ENCODE measurements at places on chromosomes 7 and 10.
A peak's percentile ranks its signal among the peaks of the same experiment; 100 is the strongest.

DNA sequence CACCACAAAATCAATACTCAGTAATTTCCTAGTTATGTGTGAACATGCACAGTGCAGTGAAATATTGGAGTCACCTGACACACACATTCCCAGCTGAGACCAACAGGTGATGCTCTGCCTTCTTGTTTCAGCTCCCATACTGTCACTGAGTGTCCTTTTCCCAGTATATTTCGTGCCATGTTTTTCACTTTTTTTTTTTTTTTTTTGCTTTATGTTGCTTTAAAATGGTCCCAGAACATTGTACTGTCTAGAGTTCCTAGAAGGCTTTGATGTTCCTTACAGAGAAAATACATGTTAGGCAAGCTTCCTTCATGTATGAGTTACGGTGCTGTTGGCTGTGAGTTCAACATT lies 45.6 kb downstream of the ELAPOR2 start:
- DNase-seq, result no peak

- no peak for DNase-seq
Observed at GRCh38 chr10:113060201-113061053, 110.4 kb downstream of the TCF7L2 start.

GRCh38 chr7:100691676-100692577 lies 2.1 kb downstream of the GIGYF1 start:
- DNase-seq, result no peak

DNA sequence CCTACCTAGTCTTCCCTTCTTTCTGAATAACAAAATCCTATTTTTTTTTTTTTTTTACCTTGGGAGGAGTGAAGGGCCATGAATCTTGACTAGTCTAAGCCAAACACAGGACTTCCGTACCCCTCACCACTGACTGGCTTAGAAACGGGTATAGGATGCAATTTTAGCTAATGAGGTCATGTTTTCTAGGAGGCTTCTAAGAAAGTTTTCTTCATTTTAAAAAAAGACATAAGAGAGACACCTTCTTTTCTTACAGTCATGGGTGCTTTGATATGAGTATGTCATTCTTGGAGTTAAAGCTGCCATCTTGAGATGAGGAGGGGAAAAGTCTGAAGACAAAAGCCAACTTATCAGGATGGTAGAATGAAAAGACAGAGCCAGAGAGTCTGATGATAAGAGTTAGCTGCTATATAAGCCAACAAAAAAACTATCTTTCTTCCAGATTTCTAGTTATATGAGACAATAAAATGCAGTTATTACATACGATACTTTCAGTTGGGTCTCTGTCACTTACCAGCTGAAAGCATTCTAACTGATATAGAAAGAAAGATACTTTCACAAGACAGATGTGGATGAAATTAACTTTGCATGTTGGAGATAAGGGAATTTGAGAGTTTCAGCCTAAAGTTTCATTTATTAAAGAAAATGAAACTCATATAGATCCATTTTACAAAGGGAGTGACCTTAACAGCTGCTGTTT lies 34.0 kb downstream of the ZNF438 start:
- DNase-seq, result no peak

DNA sequence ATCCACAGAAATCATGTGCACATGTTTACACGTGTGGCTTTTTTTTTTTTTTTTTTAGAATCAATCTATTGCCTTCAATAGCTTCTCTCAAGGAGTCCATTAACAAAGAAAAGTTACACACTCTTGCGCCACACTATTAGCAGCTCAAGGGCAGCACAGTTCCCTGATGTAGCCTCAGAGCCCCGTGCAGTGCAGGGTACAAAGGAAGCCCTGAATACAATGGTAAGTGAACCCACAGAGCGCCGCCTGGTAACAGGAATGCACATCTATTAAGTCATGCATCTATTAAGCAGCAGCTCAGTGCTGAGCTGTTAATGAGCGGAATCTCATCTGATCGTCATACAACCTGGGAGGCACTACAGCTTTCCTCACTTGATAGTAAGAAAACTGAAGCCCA lies 113.7 kb upstream of the PDLIM1 start:
- DNase-seq, result no peak

DNA sequence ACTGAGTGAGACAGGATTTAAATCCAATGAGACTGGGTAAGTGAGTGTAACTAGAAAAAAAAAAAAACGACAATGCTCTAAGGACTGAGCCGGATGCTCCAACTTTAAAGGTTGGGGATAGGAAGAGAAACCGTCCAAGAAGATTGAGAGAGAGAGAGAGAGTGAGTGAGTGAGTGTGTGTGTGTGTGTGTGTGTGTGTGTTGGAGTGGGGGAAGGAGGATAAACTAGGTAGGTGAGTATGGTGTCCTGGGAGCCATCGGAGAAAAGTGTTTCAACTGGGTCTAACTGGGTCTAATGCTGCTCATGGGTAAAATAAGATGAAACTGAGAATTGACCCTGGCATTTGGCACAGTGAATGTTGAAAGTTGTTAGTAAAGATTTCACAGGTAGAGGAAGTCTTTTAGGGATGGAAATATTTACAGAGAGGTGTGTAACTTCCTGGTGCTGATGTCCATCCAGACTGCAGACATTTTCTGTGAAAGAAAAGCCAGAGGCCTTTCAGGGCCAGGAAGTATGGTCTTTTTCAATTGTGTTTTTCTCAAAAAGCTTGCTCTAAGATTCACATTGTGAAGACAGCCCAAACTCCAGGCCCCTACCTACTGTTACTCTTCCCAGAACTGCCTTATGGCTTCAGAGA lies 14.2 kb downstream of the ENTPD1 start:
- no peak for DNase-seq

DNA sequence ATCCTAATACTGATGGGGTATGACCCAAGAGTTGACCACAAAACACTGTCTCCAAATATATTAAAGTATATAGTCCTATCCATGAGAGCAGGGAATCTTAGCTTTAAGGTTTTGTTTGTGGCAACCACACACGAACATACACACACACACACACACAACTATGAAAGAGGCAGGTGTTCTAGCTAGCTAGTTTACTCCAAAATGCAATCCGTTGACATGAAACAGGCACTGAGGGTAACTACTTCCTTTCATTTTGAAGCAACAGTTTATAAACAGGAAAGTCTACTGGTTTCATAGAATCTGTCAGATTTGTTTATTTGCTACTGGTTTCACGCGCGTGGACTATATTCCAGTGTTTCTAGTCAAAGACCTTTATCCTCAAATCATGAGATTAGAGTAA lies 14.8 kb downstream of the HTR5A start:
- no peak for DNase-seq

DNA sequence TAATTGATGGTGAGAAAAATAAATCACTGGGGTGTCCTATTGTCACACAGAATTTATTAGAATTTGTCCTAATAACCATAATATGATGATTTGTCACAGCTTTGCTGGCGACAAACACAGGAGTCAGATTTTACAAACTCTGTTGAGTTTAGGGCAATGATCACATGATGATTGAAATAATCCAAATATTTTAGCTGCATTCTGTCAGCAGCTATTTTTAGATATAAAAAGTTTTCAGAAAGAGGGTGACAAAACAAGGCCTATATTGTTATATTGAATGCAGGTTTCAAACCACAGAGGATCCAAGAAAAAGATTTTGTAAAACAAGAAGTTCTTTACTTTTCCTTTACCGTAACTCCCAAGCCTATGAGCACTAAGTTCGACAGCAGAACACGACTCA lies 178.8 kb downstream of the ADAM12 start:
- no peak for DNase-seq

- DNase-seq, result peak; percentile 28
Observed at GRCh38 chr10:112687647-112688046, 240.6 kb downstream of the VTI1A start.

- no peak for DNase-seq
Observed at GRCh38 chr10:91287912-91288311, 67.4 kb downstream of the PCGF5 start.

GRCh38 chr10:125118011-125118611 lies 42.3 kb downstream of the CTBP2 start:
- DNase-seq, result no peak

DNA sequence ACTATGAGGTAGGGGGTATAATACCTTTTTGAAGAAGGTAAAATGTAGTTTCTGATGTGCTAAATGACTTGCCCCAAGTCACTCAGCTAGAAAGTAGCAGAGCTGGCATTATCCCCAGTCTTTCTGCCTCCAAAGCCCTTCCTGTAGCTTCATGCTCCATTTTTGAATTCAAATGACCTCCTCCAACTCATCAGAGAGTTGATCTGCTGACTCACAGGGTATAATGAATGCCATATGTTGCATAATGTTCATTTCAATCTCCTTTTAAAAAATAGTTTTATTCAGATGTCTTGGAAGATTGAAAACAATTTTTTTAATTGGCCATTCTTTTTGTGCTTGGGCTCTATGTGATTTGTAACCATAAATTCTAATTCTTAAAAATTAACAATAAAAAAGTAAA lies 272.8 kb upstream of the IMMP2L start:
- peak; percentile 83 for DNase-seq

GRCh38 chr7:7918736-7919448 lies 49.7 kb upstream of the GLCCI1 start:
- DNase-seq, result no peak

DNA sequence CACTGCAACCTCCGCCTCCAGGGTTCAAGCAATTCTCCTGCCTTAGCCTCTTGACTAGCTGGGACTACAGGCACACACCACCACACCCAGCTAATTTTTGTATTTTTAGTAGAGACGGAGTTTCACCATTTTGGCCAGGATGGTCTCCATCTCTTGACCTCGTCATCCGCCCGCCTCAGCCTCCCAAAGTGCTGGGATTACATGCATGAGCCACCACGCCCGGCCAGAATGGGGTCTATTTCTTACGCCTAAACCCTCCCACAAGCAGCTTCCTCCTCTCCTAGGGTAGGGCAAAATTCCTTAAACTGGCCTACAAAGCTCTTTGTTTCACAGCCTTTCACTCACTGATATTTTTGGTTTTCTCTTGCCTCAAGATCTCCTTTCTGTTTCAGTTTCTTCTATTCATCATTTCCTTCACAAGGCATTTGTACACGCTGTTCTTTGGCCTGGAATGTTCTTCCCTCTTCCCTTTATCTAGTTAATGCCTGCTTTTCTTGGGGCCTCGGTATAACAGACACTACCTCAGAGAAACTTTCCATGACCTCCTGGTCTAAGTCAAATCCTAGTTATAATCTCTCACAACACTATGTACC lies 6.7 kb downstream of the CPEB3 start:
- no peak for DNase-seq

DNA sequence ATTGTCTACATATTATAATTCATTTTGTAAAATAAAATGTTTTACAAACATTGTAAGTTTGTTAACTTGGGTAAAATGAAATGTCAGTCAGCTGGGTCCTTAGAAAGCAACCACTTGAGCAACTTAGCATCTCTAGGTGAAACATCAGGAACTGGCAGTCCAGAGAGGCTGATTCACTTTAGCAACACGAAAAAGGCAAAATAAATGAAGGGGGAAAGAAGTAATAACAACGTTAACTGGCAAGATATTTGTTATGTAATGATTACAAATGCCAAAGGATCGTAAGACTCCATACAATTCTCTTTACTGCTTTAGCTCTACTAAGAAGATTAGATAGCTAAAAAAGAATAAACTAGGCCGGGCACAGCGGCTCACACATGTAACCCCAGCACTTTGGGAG lies 5.0 kb downstream of the PDZD8 start:
- no peak for DNase-seq

DNA sequence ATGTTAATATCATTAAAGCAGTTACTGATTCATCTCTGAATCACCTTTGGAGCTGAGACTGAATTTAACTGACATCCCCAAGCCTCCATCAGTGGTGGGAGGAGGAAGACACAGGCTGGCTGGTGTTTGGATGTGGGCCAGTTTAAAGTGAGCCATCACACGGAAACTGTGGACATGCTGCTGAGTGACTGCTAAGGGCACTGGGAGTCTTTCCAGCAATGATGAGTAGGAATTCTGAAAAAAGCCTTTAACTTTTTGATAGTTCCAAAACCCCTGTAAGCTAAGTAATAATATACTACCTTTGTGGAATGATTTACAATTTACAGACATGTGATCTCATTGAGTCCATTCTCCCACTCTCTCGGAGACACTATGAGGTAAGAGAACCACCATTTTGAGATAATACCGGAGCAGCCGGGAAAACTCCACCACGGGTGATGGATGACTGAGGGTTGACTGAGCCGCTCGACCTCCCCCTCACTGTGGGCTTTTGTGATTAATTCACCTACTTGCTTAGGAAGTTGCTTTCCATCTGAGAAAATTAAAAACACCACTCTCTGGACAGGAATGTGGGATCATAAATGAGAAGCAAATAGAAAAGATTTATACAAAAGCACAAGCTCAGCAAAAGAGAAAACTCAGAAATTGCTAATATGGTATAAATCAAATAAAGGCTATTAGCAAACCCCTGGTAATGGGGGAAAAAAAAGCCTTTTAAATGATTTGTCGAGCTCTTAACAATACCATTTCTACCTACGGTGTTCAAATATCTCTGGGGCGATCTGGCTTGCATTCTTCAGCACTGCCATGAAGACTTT lies 194.8 kb downstream of the FANK1 start:
- DNase-seq, result peak; percentile 94

DNA sequence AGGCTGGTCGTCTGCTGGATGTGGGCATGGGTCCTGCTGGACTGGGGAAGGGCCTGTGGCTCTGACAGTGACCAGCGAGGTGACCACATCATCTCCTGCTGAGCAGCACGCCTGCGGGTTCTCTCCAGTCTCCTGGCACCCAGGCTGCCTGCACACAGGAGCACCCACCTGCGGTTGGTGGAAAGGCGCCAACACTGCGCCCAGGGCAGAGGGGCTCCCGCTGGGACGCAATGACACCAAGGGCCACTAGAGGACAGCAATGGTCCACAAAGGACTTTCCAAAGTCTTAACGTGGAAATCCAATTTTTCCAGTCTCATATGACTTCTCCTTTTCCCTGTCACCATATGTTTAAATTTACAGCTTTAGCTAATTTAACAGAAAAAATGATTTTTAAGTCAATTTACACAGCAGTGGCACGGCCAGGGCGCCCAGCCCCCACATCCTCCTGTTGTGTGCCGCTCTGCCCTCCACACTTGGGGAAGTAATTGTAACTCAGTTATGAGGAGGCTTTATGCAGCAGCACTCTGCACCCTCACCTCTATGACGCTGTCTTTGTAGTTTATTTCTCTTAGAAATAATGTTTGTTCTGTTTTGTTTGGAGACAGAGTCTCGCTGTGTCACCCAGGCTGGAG lies 38.1 kb downstream of the CFAP46 start:
- DNase-seq, result no peak

GRCh38 chr10:114256008-114256765 lies 17.1 kb downstream of the VWA2 start:
- DNase-seq, result no peak

DNA sequence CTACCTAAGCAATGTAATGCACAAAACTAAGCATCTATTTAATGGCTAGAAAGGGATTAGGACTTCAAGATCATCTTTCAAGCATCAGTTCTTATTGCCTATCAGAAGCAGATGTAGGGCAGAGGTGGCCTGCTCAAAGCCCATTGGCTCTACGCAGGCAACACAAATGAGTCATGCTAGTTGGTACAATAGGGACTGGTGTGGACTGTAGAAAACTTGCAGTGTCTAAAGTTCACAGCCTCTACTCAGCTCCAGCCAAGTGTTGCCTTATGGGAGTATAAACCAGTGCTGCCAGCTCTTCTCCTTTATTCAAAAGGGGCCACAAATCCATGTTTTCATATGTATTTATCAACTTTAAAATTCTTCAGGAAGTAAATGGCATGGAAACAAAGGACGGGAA lies 31.7 kb downstream of the ASAH2 start:
- no peak for DNase-seq

GRCh38 chr7:132461032-132461592 lies 115.2 kb downstream of the PLXNA4 start:
- DNase-seq, result no peak

Measured in GM04504 (cell line).